ENCODE measurements at places on chromosomes 1 and 21.

GRCh38 chr21:43369124-43369523 lies 57.8 kb downstream of the SIK1 start:
- peak; percentile 36 for DNase-seq

DNA sequence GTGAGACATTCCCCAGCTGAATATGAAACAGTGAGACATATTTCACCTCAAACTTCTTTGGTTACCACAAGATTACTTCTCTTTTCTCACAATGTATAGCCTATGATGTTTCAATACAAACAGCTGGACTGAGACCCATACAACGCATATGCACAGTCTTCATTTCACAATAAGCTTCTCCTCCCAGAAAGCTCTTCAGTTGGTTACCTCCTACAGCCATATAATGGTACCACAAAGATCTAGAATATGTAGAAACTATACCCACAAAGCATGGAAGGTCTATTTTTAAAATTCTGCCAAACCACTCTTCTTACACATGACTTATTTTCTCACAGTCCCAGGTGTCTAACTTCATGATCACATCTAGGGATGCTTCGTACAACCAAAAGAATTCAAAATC lies 70.8 kb downstream of the JAK1 start:
- DNase-seq = no peak

- no peak for DNase-seq
Observed at GRCh38 chr1:31765041-31765467, 914 bp upstream of the ADGRB2 start.

DNA sequence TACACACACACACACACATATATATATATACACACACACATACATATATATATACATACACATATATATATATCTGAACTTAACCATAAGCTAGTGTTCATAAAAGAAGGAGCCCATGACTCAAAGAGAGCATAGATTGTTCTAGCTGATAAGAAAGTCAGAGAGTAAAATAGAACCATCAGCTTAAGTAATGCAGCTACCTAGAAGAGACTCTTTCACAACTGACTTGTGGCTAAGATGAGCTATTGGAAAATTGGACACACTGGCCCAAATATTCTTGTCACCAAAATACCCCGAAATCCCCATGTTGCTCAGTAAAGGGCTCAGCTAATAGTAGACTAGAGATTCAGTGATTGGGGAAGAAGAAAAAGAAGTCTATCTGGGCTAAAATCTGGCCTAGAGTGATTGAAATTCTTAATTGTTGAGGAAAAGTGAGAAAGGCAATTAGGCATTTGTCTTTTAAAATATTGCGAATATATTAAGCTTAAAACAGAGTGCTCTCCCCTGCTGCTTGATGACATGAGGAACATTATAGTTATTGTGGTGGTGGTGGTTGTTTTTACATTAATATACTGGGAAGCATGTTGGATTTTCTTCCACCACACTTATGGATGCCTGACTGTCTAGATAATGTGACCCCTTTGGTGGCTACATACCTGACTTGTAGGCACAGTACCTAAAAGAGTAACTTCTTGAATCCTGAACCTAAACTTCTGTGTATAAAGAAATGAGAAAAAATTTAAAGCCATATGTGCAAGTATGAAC lies 6.3 kb downstream of the SLAMF1 start:
- peak; percentile 44 for DNase-seq

DNA sequence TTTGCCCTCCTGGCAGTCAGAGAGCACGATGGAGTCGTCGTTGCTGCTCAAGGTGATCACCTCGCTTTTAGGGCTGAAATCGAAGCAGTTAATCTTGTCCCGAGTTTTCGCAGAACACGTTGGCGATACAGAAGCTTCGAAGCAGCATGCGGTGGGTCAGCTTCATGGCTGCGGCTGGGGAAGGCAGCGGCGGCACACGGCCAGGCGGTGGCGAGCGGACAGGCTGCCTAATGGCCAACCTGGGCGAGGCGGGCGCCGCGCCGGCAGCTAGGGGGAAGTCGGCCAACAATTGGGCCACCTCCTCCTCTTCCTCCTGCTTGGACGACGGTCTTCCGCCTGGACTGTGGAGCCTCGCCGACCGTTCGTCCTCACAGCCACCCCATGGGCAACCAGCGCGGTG lies 34.8 kb downstream of the CDC7 start:
- DNase-seq = no peak

- peak; percentile 60 for DNase-seq
Observed at GRCh38 chr1:240149484-240150094, 57.9 kb downstream of the FMN2 start.

- no peak for DNase-seq
Observed at GRCh38 chr1:217674028-217674729, 43.0 kb downstream of the SPATA17 start.

- peak; percentile 38 for DNase-seq
Observed at GRCh38 chr1:231020816-231021215, 19.2 kb downstream of the FAM89A start.

DNA sequence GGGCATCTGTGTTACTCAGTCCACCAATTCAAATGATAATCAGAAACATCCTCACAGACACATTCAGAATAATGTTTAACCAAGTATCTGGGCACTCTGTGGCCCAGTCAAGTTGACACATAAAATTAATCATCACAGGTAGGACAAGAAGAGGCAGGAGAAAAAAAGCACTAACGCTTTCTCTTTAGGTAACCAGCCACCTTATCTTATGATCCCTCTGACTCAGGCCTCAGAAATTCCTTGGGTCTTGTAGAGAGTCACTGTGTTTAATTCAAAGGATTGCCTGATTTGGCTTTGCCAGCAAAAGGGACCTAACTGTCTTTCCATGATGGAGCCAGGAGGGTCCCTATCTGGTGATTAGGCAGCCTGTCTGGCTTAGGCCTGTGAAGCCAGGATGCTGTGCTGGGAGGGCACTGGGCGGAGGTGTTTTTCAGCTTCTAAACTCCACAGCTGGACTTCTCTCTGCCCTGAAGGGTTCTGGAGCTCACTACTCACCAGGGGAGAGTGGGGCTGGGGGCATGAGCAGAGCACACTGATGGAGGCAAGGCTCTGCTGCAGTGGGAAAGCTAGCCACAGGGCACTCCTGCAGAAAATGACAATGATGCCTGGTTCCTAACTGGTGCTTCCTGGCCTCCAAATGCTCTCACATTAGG lies 36.4 kb upstream of the STUM start:
- no peak for DNase-seq

GRCh38 chr21:46555225-46555617 lies 49.7 kb downstream of the S100B start:
- no peak for DNase-seq

DNA sequence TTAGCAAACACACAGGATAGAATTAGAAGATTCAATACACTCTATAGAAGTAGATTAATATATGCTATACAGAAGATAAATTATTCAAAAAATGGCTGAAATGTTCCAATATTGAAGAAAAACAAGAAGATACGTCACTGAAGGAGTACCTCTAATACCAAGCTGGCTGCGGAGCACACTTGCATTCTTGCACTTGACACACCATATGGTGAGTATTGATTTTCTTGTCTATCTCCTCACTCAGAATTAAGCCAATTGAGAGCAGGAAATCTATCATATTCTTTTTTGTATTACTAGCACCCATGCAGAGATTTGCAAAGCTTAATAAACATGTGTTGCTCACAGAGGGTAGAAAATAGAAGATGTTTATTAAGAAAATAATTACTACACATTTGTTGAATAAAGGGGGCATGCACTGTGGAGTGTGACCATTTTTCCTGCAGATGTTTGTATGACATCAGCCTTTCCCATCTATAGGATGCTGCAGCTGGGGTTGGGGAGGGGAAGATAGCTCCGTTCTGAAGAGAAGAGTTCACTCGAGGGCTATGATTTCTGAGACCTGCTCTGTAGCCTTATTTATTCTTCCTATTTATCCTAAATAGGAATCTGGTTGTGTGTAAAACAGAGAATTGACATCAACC lies 318.1 kb downstream of the HHIPL2 start:
- no peak for DNase-seq

- peak; percentile 11 for DNase-seq
Observed at GRCh38 chr1:6967431-6968111, 182.3 kb downstream of the CAMTA1 start.

GRCh38 chr1:219130366-219130935 lies 43.2 kb upstream of the LYPLAL1 start:
- peak; percentile 38 for DNase-seq

DNA sequence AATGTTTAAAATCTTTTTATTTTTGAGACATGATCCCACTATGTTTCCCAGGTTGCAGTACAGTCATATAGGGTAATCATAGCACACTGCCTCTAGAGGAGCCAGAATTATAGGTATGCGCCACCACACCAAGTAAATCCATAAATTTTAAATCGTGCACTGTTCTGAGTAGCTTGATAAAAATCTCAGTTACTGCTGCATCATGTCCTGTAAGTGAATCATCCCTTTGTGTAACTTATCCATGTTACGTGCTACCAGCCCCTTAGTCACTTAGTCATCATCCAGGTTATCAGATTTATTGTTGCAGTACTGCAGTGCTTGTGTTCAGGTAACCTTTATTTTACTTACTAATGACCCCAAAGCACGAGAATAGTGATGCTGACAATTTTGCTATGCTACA lies 1770.9 kb downstream of the BRINP3 start:
- DNase-seq = peak; percentile 47

GRCh38 chr1:155938220-155938627 lies 3.2 kb upstream of the RXFP4 start:
- peak; percentile 83 for DNase-seq

- peak; percentile 95 for DNase-seq
Observed at GRCh38 chr21:37503848-37504467, 137.4 kb downstream of the DYRK1A start.

DNA sequence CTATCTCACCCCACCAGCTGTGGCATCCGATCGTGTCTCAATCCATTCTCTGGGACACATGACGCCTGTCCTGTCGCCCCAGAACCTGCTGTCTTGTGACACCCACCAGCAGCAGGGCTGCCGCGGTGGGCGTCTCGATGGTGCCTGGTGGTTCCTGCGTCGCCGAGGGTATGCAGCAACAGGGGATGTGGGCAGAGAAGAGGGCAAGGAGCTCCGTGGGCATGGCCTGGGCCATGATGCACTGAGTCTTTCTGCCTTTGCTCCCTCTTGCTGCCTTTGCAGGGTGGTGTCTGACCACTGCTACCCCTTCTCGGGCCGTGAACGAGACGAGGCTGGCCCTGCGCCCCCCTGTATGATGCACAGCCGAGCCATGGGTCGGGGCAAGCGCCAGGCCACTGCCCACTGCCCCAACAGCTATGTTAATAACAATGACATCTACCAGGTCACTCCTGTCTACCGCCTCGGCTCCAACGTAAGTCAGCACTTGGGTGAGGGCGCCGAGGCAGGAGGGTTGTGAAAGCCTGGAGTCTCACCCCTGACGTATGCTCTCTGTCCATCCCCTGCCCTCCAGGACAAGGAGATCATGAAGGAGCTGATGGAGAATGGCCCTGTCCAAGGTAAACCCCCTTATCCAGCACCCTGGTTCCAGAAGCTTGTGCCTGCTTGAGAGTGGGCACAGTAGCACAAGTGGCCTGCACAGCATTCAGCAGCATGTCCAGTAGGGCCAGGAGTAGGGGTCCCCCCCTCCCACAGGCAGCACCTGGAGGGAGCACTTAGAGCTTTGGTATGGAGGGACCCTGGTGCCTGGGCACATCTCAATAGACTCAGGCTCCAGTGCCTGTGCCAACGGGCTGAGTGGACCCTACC lies 8.8 kb downstream of the TINAGL1 start:
- DNase-seq = no peak

DNA sequence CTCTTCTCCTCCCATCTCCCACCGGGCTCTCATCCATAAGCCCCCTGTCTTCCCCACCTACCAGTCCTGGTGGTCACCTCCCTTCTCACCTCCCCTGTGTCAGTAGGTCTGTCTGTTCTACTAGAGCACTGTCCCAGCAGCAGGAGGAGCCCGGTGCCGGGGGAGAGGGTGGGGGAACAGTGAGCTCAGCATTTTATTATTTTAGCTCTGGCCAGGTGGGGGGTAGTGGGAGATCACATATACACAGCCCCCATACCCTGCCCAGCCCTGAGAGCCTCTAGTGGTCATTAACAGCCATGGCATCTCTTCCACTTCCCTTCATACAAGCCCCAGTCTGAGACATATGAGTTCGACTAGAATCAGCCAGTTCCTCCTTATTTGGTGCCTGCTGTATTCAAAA lies at the start of gene TMOD4:
Gene TMOD4 (minus strand): TSS at position 119 of the 400 bp plus-strand sequence. CDS start 1,106 bp downstream, outside the sequence.
- peak; percentile 56 for DNase-seq

DNA sequence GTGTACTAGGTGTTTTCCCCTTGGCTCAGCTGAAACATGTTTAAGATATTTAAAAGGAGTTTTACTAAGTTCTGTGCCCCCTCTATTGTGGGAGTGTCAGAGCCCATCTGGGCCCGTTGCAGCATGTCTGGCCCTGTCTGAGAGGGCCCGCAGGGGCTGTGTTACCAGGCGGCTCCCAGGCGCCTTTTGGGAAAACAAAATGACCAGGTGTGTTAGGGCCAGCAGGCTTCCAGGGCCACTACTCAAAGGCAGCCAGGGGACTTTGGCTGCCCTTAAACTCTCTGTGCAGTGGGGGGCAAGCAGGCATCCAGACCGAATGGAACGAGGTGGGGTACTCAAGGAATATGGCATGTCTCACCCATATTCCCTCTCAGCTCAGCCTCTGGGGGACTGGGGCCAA lies 111.7 kb downstream of the KCNN3 start:
- no peak for DNase-seq

GRCh38 chr1:83996191-83996590 lies 2.7 kb downstream of the TTLL7 start:
- no peak for DNase-seq

DNA sequence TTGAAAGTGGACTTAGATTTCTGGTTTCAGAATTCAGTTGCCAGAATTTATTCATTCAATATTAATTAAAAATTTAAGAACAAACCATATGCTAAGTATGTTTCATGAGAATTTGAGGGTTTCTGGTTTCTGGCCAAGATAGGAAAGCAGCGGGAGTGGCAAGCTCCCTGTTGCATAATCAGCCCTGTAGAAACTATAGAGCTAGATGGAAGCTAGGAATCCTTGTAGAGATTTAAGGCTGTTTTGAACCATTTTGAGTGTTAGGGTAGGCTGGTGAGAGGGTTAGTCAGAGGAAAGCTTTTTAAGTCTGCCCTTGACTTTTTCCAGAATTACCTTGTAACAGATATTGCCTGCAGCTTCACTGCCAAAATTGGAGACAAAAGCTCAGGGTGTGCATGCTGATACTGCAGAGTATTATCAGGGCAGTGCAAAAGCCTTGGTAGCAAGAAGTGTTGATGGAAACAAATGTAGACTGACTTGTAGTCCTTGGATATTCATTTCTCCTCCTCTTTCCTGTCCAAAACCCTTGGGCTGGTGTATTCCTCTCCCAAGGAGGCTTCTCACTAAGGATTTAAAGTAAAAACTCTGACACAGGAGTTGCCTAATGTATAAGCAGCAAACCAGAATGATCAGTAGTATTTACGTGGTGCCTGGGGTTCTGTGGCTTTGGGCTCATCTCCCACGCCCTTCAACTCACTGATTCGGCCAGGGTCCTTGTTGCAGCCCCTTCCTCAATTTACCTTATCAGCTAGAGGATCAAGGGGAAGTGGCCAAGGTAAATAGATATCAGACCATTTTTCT lies 12.6 kb upstream of the GIPC2 start:
- DNase-seq = peak; percentile 62
